AG04450 (cell line): ENCODE measurements at places on chromosomes 3 and 15.

DNA sequence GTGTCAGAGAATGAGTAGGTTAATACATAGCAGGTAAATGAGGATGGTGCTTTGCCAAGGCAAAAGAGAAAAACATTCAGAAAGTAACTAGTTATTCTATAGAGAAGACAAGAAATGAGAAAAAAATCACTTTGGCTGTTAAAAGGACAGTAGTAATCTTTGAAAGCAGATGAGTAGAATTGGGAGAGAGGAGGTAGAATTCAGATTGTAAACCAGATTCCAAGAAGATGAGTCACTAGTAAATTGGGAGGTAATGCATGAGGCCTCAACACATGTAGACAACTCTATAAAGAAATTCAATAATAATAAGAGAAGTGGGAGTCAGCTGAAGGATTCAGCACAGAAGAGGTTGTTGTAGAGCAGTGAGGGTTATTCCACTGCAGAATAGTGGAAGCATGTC, 81.4 kb downstream of the MBNL1 start:
- no peak for DNase-seq

- DNase-seq = no peak
Observed at GRCh38 chr3:175150812-175151401, 291.8 kb downstream of the NAALADL2 start.

GRCh38 chr15:83163032-83163431, 44.6 kb downstream of the HDGFL3 start:
- no peak for DNase-seq

DNA sequence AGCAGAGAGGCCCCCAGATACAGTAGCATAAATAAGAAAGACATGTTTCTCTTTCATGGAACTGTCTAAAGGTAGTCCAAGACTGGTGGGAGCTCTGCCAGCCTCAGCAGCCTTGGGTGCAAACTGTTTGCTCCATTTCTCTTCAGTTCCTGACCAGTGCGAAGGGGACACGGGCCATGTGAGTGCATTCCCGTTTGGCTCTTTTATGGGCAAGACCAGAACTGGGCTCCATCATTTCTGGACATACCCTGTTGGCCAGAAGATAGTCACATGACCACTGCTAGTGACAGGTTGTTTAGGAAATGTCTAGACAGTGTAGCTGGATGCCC, 45.5 kb downstream of the CHCHD6 start:
- DNase-seq = no peak

- no peak for DNase-seq
Observed at GRCh38 chr15:27843146-27843545, 256.0 kb downstream of the OCA2 start.

DNA sequence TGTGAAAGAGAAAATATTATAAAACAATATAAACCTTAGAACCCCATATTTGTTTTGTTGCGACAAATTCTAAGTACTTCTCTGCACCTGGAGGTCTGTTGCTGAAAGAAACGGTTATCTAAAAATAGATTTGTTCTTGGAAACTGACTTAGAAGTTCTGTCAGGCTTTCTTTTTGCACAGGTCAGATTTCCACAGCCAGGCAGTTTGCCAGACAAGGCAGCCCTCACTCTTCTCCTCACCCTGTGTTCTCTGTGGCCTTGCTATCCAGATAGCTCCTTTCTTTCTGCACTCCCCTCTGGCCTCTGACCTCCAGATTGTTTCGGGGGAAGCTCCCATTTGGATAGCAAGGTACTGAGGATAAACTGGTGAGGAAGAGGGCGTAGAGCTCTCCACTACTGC, 413.3 kb upstream of the ONECUT1 start:
- no peak for DNase-seq

DNA sequence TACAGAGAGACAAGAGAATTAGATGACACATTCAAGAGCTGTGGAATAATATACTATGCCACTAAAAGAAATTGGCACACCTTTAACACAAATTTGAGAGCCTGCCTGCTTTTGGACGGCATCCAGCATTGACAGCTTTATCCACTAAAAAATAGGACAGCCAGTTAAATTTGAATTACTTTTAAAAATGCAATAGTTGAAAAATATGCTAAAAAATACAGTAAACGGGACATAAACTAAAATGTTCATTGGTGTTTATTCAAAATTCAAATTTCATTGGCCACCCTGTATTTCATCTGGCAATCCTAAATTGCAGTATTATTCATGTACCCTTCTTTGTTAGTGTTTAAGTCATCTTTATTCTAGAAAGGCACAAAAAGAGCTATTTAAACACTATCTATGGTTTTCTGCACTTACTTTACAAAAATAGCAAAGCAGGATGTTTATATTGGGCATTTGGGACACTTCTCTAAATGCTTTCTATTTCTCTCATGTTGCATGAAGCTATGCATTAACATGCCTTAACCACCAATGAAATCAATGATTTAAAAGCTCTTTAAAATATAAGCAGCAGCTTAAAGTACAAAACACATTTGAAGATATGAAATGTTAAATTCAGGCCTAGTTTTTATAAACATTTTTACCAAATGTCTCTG, 160.1 kb downstream of the NEK10 start:
- DNase-seq = no peak

- peak; percentile 8 for DNase-seq
Observed at GRCh38 chr3:57179580-57180410, 14.6 kb upstream of the IL17RD start.

GRCh38 chr3:29898171-29898965, 617.5 kb downstream of the RBMS3 start:
- no peak for DNase-seq

GRCh38 chr3:196708467-196708866, 3.6 kb downstream of the CEP19 start:
- DNase-seq = no peak

DNA sequence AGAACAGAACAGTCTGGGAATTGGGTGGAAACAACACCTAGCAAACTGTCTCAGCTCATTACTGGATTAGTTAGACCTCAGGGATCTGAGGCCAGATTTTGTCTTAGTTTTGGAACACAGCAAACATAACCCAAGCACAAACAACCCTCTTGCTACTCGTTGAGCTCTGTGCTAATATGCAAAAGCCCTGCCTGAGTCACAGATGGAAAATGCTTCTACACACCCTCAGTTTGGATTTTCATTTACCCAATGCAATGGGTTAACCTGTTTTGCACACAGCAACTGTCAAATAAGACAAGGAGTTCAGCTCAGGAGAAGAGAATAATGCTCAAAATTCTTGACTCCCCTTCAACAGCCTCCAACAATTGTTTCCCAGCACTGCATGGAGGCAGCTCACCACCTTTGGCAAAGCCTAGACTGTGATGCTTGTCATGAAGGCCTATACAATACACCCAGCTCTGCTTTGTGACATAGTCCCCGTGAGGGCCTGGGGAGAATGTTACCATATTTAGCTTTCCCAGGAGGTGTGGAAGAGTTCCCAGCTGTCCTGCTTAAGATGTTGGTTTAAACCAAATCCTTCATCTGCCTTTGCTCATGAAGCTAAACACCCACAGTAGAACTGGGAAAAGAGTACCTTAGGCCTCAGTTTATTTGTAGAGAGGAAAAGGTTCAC, 68.9 kb upstream of the MNS1 start:
- no peak for DNase-seq

DNA sequence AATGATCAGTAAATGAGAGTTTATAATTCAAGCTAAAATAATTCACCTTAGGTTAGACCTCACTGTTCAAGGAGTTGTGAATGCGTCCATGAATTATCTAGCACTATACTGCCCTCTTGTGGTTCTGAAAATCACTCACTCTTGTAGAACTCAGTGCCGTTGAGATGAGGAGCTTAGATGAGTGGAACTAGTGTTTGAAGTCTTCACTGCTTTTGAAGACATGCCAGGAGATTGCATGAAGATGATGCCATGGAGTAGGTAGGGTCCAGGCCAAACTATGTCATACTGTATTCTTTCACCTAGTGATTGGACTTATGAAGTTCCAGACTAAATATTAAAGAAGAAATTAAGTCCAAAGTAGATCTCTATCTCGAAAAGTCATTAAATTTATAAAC, 28.8 kb downstream of the LYSMD4 start:
- peak; percentile 84 for DNase-seq

GRCh38 chr15:29787767-29788166, 34.5 kb downstream of the TJP1 start:
- DNase-seq = no peak

DNA sequence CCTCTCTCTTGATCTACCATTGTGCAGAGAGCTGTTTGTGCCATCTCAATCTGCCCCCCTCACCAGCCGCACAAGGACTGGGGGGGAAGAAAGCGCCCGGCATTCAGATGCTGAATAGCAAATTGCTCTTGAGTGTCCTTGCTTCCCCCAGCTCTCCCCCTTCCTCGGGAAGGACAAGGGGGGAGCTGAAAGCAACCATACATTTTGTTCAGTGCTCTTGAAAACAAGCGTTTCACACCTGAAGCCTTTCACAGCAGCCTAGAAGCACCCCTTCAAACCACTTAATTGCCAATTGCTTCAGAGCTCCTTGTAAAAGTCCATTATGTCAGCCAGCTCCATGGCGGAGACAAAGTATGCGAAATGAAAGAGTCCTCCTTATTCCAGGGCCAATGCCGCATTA, 540.1 kb downstream of the NR2F2 start:
- DNase-seq = no peak

- no peak for DNase-seq
Observed at GRCh38 chr3:72594615-72595215, 253.5 kb downstream of the SHQ1 start.

GRCh38 chr3:32398531-32398930, 6.9 kb downstream of the CMTM7 start:
- DNase-seq = no peak

DNA sequence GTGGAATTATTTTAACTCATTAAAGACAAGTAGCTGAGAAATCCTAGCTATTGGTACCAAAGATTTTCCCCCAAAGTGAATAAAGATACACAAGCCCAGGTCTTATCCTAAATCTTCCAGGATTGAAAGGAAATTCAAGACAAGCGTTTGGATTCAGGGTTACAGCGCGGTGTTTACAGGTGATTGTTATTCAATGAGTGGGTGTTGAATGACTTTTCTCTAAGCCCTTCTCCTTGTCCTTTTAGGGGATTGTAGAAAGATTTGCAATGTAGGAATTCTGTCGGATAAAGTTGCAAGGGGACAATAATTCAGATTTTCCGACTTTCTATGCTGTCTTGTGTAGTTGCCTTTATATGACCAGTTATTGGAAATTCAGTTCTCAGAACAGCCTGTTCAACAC, 57.2 kb downstream of the USP13 start:
- no peak for DNase-seq

DNA sequence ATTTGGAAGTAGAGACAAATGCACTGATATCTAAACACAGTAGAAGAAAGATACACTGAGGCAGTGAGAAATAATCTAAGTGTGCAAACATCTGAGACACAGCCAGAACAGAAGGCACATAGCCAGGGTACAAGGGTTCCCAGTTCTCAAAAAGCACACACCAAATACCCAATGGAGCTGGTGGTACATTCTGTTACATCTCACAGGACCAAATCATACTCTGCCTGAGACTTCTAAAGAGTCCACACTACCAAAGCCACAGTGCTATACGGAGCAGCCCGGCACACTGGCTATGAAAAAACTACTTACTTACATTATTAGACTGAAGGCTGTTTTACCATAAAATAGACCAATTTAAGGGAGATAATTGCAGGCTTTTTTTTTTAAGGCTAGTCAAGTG, 19.3 kb downstream of the CLPX start:
- DNase-seq = no peak

DNA sequence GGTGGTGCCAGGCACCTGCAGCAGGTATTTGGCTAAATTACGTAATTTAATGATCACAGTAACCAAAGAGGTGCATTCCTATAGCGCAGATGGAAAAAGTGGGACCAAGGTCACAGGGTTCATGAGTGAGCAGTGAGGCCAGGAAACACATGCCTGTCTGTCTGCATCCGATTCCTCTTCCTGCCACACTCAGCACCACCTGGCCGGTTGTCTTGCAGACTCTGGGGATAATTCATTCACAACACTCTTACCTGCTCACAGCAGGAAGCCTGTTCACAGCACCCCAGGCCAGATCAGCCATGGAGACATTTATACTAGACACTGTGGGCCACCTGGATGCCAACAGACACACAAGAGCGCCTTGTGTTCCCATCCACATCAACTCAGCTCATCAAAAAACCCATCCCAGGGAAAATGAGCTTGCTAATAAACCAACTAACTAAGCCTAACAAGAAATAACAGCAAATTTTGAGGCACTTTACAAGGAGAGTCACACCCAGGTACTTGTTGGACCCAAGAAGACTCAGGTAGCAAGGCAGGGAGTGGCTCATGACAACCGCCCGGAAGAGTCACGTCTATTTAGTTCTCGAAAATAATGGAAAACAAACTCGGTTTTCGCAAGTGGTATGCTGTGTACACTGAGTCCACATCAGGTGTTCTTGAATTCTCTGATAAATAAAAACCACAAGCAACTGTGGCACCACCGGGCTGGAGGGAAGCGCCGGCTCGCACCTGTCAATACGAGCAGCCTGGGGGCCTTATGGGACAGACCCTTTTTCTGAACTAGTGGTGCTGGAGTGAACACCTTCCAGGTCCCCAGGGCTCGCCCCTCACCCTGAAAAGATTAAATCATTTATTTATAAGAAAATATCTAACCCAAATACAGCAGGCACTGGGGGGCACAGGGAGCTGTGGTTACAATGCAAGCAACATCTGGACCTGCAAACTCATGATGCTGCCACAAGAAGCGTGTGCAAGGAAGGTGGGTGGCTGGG, 40.5 kb downstream of the FAM174B start:
- no peak for DNase-seq

- DNase-seq = peak; percentile 59
Observed at GRCh38 chr3:27681249-27681748, 40.8 kb downstream of the EOMES start.

DNA sequence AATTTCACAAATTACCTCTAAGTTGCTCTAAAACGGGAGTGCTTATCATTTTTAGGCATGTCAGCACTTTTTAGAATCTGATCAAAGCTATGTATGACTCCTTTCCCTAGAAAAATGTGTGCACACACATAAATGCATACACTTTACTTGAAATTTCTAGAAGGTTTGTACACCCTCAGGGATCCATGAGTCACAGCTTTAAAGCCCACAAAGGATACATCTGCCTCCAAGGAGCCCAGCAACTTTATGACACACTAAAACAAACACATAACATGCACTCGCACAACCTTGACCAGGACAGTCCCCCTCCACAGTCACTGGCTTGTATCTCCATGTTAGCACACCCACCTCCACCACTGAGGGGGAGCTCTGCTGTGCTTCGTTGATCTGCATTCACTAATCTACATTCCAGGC, 722.0 kb upstream of the CFAP20DC start:
- DNase-seq = peak; percentile 69

DNA sequence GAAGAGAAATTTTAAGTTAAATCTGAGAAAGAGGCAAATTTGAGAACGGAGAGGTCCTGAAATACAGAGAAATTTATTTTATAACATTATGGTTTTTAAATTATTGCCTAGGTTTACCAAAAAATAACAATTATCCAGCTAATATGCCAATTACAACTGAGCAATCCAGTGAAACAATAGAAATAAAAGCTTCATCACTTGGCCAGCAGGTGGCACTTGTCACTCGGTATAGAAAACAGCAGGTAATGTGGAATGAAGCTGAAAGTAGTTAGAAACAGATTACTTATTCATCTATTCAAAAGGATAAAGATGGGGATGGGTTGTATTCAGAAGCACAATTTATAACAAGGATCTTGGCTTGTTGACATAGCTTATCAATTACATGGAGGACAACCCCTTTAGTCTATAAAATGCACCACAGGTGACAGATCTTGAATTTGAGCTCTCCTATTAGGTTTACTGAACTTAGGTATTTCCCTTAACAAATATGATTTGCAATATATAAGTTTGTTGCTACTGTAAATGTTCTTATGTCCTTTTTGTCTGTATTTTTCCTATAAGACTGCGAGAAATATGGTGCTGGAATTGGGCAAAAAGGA, 70.1 kb upstream of the GUCA1C start:
- DNase-seq = peak; percentile 13
